ENCODE measurements at places on chromosomes 7 and 10.

- no peak for DNase-seq
These were observed 46.1 kb downstream of the ASB13 start for GRCh38 chr10:5620223-5620721.

DNA sequence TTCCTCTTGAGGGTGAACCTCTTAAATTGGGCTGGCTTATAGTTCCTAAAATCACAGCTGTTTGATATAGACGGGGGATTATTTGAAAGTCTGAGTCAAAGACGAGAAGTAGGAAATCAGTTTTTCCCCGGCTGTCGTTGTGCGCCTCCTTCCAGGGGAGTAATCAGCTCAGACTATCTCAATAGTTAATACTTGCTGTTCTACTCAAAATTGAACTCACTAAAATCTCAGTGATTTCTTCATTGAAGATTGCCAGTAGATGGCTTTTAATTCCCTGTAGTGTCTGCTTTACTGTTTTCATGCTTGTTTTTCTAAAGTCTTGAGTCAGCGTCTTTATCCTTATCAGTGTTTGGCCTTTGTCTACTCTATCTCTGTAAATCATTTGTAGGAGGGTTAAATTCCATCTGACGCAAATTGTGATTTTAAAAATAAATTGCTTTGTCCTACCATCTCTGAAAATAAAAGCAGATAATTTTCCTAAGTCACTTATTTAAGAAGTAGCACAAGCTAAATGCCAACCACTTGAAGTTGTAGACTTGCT, 47.3 kb downstream of the CNNM2 start:
- DNase-seq, result no peak

DNA sequence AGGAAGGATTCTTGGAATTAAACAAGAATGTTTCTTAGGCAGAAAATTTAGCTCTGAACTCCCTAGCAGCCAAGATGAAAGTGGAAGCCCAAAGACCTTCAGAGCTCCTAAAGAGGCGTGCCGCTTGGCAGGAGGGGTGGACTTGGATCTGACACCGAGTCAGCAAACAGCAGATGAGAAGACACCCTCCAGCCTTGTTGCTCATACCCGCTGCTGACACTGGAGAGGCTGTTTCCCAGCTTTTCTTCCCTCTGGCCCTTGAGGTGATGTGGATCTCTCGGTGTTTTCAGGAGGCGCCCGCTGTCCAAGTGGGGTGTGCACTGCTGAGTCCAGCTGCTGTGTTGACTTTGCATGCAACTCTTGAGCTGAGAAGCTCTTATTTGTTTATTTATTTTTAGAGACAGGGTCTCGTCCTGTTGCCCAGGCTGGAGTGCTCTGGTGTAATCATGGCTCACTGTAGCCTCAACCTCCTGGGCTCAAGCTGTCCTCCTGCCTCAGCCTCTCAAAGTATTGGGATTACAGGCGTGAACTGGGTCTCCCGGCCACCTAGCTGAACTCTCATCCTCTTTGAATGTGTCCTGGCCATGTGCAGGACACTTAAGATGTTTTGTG, 21.5 kb downstream of the SLC18A2 start:
- no peak for DNase-seq

GRCh38 chr7:47401611-47402570, 180.0 kb downstream of the TNS3 start:
- DNase-seq, result no peak

- no peak for DNase-seq
These were observed 19.2 kb downstream of the ANKRD7 start for GRCh38 chr7:118243695-118244094.

GRCh38 chr10:34585422-34586112, 229.5 kb downstream of the PARD3 start:
- DNase-seq, result no peak

DNA sequence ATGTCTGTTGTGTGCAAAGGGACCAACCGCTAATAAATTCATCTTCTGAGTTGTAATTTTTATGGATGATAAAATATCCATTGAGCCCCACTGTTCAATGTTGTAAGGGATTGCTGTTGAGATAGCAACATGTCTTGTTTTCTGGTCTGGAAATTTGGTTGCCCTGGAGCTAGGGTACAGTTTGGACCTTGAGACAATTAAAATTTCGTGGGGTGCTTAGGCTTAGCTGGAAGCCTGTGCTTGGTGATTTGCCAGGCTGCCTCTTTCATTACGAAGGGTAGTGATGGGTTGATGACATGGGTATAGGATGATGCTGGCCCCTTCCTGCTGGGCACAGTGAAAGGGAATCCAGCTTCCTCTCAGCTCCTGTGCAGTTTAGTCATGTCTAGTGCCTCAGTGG, 43.6 kb downstream of the PLCE1 start:
- no peak for DNase-seq

DNA sequence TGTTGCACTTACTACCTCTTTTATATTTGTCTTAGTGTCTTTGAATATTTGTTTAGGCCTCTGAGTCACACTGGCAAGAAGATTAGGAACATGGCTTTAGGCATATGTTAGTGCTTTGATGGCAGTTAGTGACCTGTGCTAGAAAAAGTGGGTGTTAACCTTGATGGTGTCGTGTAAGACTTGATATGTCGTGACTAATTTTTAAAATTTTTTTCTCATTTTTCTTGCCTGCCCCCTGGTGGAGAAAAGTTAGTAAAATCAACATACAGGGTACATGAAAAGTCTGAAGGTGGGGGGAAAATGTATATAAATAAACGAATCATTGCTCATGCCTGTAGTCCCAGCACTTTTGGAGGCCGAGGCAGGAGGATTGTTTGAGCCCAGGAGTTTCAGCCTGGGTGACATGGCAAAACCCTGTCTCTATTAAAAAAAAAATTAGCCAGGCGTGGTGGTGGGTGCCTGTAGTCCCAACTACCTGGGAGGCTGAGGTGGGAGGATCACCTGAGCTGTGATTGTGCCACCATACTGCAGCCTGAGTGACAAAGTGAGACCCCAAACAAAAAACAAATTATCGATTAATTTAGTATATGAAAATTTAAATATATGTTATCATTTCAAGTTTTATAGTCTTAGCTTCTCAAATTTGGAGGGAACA, 44.6 kb downstream of the TAX1BP1 start:
- DNase-seq, result no peak

- DNase-seq, result no peak
These were observed 3.3 kb downstream of the MAP3K8 start for GRCh38 chr10:30437031-30437841.

GRCh38 chr7:32075612-32076011, 5.4 kb upstream of the PDE1C start:
- no peak for DNase-seq

DNA sequence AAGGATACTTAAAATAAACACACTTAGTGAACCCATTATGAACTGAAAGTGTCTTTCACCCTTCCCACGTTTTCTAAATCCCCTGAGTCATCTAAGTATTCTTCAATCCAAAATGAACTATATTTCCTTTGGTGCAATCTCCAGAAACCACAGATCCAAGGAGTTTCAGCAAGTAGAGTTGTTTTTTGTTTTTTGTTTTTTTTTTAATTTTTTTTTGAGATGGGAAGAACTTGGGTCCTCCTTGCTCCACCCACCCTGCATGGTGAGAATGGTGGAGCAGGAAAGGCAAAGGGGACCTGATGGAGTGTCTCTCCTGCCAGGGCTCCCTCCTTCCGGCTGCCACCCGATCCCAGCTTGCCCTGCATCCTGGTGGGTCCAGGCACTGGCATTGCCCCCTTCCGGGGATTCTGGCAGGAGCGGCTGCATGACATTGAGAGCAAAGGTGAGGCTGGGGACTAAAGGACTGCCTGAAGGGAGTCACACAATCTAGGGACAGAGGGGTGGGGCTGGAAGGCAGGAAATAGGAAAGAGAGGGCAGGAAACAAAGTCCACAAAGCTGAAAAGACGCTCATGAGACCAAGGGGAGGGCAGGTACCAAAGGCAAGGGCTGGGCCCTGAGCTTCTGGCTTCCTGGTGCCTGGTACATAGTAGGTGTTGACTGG, 12.1 kb downstream of the ATG9B start:
- no peak for DNase-seq

- DNase-seq, result no peak
These were observed 124.8 kb downstream of the ADCY1 start for GRCh38 chr7:45699015-45699309.

DNA sequence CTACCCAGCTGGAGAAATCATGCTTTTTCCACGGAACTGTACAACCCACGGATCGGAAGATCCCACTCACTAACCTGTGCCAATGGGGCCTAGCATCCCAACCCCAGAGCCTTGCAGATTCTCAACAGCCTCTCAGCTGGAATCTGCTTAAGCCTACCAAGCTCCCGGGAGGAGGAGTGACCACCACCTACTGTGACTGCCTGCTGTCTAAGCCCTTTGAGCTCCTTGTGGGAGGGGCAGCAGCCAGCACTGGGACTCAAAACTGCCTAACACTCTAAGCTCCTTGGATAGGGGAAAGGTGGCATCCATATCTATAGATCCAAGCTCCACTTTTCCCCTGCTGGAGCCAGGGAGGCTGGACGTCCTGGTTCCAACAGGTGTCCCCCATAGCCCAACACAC, 254.4 kb upstream of the CNTNAP2 start:
- DNase-seq, result no peak

- no peak for DNase-seq
These were observed 55.7 kb upstream of the ZRANB1 start for GRCh38 chr10:124886195-124886594.

DNA sequence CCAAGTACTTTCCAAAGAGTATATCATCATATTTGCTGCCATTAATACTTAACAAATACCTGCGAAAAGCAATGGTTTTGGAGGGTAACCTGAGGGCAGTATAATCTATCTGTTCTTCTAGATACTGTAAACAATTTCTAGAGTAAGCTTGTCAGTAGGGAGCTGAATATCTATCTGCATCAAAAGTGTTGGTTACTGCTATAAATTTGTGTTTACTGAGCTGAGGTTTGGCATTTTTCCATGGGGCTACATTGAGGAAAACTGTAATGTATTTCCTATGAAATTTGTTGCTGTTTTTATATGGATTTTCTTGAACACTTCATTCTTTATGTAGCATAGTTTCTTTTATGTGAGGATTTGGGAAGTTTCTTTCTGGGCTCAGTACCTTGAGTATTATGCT, 913.4 kb downstream of the CNTNAP2 start:
- DNase-seq, result no peak

GRCh38 chr10:6929148-6929830, 349.2 kb upstream of the PRKCQ start:
- DNase-seq, result no peak

DNA sequence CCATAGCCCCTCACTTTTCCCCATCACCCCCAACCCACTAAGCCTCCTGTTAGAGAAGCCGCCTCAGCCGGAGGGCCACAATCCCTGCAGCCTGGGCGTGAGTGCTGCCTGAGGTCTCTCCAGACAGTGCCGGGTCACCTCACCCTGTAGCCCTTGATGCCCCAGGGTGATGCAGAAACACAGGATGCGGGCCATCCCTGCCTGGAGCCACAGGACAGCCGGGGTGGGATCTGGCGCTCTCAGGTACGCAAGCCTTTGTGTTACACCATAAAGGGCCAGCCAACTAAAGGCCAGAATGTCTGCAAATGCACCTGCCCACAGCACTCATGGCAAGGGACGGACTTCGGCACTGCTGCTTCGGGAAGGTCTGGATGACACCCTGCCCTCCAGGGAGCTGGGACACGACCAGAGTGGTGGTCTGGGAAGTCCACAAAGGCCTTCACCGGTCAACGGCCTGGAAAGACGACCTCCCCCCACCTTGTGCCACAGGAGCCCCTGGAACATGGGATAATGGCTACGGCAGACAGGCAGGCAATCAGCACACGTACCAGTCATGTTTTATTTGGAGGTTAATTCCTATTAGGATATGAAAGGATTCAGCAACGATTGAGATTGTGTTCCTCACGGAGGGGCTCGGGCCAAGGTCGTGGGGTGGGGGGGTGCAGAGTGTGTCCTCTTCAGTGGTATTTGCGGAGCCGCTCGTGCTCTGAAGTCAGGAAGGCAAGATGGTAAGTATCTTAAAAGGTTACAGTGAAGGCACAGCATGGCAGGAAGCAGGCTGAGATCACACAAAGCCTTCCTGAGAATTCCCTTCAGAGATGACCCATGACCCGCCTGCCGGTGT, 8.1 kb downstream of the ATP5MF start:
- no peak for DNase-seq

DNA sequence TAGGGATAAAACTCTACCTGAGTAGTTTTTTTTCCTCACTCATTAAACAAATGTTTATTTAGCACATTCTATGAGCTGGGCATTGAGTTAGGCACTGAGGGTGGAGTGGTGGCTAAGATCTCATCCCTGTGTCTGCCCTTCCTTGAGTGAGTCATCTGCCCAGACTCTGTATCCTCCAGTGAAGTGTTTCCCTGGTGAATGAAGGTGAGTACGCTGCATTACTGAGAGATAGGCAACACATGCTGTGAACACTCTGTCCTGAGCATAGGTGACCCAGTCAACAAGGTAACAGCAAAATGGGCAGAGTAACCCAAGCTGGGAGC, 5.8 kb downstream of the PITX3 start:
- DNase-seq, result no peak

- DNase-seq, result no peak
These were observed 5.1 kb downstream of the LMOD2 start for GRCh38 chr7:123660514-123661354.

DNA sequence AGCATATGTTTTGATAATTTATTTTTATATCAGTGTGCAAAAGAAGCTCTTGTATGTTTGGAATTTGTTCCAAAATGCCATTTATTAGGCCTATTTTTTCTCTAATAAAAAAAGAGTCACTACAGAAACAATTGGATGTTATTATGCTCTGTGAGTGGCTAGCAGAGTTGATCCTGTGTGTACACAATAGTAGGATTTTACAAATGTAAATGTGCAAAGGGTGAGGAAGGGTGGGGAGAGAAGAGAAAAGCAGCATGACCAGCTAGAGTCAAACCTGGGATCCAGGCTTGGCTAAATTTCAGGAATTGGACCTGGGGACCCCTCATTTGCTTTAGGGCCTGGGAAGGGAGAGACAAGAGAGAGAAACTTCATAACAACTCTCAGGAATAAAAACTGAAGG, 32.5 kb downstream of the SEMA3A start:
- no peak for DNase-seq

GRCh38 chr10:81248886-81249285, 626.1 kb upstream of the NRG3 start:
- no peak for DNase-seq

DNA sequence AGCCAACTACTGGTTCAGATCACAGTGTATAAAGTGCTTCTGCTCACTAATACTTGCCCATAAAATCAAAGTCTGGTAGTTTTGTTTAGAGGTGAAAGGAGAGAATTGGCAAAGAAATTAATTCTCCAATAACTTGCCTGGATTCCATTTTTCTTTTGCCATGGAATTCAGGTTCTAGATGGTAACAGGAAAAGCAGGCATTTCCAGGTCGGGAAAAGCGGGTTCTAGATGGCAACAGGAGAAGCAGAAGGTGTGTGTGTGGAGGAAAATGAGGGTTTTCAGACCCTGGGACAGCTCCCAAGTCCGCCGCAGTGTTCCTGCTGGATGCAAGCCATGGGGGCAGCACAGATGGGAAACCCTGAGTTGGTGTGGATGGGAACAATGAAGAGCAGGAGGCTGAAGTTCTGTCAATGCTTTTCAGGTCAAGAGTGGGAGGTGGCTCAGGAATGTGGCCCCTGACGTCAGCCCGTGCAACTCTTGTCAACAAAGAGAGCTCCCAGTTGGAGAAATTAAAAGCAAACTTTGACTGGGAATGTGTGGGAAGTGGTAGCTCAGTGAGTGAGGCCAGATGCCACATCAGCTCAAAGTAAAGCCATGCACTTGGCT, 696.7 kb downstream of the LRMDA start:
- no peak for DNase-seq

GRCh38 chr10:36053271-36053670, 411.2 kb upstream of the FZD8 start:
- no peak for DNase-seq

- no peak for DNase-seq
These were observed 120.4 kb upstream of the RAB11FIP2 start for GRCh38 chr10:118167056-118167700.

GRCh38 chr7:73565675-73566340, 8.3 kb upstream of the BCL7B start:
- no peak for DNase-seq

All from activated CD8-positive, alpha-beta memory T cell treated with anti-CD3 and anti-CD28 coated beads for 1 hour (primary cell).